ENCODE measurements at places on chromosomes 16 and 17.

GRCh38 chr17:42772945-42773289 lies 332 bp upstream of the VPS25 start:
- H3K4me1 ChIP-seq = peaks cover 18% of the 10 kb centered on the region
- DNase-seq = no peak
- H3K36me3 ChIP-seq = peaks cover 12% of the 10 kb centered on the region
- H3K4me3 ChIP-seq = peak overlapping the region; percentile 91

GRCh38 chr16:49598383-49599170 lies 225.0 kb downstream of the C16orf78 start:
- H3K36me3 ChIP-seq = no peaks in the 10 kb centered on the region
- peaks cover 25% of the 10 kb centered on the region for H3K4me1 ChIP-seq
- H3K27ac ChIP-seq = no peak overlapping the region
- H3K4me3 ChIP-seq = no peak overlapping the region
- no peak for DNase-seq

- H3K4me1 ChIP-seq = peaks cover 6% of the 10 kb centered on the region
- DNase-seq = no peak
- no peak overlapping the region for H3K27ac ChIP-seq
- H3K36me3 ChIP-seq = no peaks in the 10 kb centered on the region
These were observed 14.2 kb upstream of the SEC14L1 start for GRCh38 chr17:77126519-77126918.

GRCh38 chr16:85211271-85211801 lies 99.1 kb upstream of the CIBAR2 start:
- no peak for DNase-seq
- no peaks in the 10 kb centered on the region for H3K4me1 ChIP-seq
- H3K27me3 ChIP-seq = peaks cover 14% of the 10 kb centered on the region
- no peak overlapping the region for H3K4me3 ChIP-seq
- H3K27ac ChIP-seq = no peak overlapping the region

- no peaks in the 10 kb centered on the region for H3K36me3 ChIP-seq
- H3K4me3 ChIP-seq = no peak overlapping the region
- DNase-seq = no peak
- H3K4me1 ChIP-seq = peaks cover 7% of the 10 kb centered on the region
- H3K27ac ChIP-seq = no peak overlapping the region
These were observed 65.8 kb downstream of the PRMT7 start for GRCh38 chr16:68376590-68376989.

DNA sequence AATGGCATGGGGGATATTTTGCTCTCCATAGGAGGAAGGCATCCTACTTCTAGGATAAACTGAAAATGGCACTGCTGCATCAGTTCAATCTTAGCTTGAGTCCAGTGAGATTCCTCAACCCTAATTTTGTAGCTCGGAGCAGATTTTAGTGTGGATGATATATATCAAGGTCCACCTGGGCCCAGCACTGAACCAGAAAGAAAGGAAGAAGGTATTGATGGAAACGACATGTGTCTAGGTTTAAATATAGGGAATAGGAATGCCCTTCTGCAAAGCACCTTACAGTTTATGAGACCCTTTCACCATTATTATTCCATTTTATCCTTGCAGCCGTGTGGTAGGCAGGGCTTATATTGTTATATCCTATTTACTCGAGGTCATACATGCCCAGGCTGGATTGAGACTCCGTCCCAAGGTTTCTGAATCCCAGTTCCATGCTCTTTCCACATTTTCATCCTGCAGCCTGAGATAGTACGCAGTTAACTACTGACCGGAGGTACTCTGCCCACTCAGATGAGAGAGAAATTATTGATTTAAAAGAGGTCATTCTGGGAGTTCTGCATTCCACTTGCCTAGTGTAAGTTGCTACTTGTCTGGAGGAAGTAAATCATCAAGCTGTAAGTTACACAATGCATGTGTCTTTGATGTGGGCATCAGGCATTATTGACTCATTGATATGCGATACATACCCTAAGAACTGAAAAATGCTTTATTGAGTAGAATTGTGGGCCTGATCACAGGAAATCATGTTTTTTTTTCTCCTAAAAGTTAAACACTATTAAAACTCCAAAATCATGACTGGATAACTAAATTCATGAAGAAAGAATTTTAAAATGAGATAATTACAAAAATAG lies 10.1 kb downstream of the KRT39 start:
- H3K4me3 ChIP-seq = no peak overlapping the region
- H3K27me3 ChIP-seq = peaks cover 3% of the 10 kb centered on the region
- no peaks in the 10 kb centered on the region for H3K36me3 ChIP-seq
- no peaks in the 10 kb centered on the region for H3K4me1 ChIP-seq
- DNase-seq = no peak

GRCh38 chr17:79608624-79608959 lies 2.3 kb downstream of the RBFOX3 start:
- H3K36me3 ChIP-seq = no peaks in the 10 kb centered on the region
- peaks cover 6% of the 10 kb centered on the region for H3K27me3 ChIP-seq
- no peak overlapping the region for H3K4me3 ChIP-seq
- no peak overlapping the region for H3K27ac ChIP-seq
- H3K4me1 ChIP-seq = peaks cover 4% of the 10 kb centered on the region
- DNase-seq = no peak

Data from T-cell (primary cell).